Activated gamma-delta T cell treated with anti-CD3 and anti-CD28 coated beads, Interleukin-2, amount 50 U/mL, for 16 hours (primary cell): ENCODE measurements at places on chromosomes 5 and 9.

DNA sequence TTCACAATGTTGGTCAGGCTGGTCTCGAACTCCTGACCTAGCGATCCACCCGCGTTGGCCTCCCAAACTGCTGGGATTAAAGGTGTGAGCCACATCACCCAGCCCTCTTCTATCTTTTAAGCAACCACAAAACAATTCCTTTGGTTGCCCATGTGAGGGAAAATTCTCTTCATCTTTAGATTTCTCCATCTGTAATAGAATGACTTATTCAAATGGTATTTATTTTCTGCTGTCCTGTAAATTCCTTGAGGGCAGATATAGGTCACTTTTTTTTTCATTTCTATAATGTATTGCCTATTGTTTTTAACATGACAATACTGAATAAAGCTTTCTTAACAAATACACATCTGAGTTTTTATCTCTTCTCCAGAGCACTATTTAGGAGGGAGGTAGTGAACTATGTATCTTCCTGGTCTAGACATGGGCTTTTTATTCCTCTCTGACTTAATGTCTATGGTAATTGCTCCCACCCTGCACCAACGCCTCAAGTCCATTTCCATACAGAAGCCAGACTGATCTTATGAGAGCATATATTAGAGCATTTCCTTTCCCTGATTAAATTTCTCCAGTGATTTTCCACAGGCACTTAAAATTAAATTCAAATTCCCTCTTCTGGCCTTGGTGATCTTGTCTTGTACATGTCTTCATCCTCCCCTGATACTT lies 595.6 kb downstream of the CAAP1 start:
- no peak for DNase-seq

DNA sequence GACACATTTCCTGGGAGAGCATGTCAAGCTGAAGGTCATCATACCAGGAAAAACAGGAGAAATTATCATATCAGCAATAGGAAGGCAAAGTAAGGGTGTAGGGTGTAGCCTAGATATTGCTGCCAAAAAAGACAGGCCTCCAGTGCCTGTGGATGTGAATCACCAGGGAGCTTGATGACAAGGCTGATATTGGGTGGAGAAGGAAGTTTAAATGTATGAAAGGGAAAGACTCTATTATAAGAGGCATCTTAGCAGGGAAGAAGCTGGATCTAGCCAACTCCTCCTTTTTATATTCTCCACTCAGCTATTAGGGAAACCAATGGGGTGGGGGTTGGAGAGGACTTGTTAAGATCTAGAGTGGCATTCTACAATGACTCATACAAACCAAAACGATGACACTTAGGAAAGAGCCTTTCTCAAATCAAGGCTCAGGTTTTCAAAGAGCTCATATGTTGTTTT lies 13.4 kb upstream of the TXNDC8 start:
- DNase-seq = no peak

DNA sequence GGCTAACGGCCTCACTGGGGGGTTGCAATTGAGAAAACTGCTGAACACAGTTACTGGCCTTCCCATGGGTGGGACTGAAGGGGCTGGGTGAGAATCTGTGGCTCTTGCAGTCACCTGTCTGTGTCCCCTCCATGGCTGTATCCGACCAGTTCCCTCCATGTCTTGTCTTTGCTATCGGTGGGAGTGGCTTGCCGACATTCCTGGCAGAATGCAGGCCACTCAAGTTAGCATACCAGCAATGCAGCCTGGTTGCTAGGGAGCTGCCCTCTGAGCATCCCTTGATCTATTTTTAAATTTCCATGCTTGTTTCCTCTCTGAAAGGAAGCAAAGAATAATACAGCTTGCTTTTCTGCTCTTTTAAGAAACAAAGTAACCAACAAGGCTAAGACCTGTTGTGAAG lies 1509.7 kb upstream of the WWC1 start:
- DNase-seq = no peak

GRCh38 chr5:163496286-163496685 lies 9.1 kb upstream of the MAT2B start:
- no peak for DNase-seq

DNA sequence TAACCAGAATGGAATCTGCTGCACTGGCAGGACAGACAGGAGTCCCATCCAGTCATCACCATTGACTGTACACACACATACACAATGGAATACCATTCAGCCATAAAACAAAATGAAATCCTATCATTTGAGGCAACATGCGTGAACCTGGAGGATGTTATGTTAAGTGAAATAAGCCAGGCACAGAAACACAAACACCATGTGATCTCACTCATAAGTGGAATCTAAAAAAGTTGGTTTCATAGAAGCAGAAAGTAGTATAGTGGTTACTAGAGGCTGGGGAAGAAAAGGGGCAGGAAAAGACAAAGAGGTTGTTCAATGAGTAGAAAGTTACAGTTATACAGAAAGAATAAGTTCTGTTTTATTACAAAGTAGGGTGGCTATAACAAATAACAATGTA lies 884.0 kb upstream of the ACO1 start:
- DNase-seq = no peak

DNA sequence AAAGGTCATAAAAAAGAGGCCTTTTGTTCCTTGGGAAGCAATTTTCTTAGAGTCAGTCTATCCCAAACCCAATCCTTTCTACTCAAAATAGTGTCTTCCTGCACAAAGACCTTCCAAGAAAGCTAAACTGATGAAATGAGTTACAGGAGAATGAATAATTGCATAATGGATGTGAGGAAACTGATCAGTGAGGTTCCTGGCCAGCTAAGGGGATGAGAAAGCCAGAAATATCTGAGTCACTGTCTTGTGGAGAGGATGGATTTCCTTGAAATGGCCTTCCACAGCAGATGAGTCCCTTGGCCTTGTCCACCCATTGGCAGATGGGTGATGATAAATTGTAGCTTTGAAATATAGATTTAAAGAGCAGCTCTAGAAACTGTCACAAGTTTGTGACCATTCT lies 756.1 kb downstream of the DNAH5 start:
- no peak for DNase-seq

- no peak for DNase-seq
Measured at GRCh38 chr5:154447089-154447725, 1.4 kb downstream of the SAP30L start.

- DNase-seq = no peak
Measured at GRCh38 chr5:98076501-98076900, 697.0 kb upstream of the RGMB start.

DNA sequence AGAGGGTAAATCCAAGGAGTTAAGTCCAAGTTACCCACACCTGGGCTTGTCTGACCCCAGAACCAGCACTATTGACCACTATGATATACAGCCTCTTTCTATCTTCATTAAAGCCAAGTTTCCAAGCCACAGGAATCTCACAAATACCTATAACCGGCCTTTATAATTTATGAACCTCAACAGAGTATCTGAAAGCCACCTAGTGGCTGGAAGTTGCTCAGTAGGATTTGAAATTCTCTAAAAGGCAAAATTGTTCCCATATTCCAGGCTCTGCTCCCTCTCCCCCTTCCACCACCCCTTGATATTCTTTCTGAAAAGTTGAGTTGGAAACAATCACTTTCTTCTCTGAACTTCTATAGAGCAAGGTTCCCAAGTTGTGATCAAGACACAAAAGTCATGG lies 106.4 kb upstream of the GPR151 start:
- no peak for DNase-seq

DNA sequence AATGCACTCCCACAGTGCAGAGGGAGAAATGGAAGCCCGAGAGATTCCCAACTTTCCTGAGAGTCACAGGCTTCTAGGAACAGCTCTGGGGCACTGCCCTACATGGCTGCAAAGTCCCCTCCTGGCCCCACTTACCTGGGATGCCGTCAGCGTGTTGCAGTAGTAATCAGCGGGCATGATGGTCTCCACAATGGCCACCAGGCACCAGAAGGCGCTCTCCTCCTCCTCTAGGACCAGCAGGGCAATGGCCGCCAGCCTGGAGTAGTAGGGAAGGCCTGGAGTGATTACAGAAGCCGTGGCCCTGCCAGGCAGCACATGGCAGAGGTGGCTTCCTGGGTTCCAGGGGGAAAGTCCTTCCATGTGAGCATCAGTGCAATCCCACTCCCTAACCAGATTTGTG lies 10.7 kb upstream of the CORO2A start:
- DNase-seq = no peak

DNA sequence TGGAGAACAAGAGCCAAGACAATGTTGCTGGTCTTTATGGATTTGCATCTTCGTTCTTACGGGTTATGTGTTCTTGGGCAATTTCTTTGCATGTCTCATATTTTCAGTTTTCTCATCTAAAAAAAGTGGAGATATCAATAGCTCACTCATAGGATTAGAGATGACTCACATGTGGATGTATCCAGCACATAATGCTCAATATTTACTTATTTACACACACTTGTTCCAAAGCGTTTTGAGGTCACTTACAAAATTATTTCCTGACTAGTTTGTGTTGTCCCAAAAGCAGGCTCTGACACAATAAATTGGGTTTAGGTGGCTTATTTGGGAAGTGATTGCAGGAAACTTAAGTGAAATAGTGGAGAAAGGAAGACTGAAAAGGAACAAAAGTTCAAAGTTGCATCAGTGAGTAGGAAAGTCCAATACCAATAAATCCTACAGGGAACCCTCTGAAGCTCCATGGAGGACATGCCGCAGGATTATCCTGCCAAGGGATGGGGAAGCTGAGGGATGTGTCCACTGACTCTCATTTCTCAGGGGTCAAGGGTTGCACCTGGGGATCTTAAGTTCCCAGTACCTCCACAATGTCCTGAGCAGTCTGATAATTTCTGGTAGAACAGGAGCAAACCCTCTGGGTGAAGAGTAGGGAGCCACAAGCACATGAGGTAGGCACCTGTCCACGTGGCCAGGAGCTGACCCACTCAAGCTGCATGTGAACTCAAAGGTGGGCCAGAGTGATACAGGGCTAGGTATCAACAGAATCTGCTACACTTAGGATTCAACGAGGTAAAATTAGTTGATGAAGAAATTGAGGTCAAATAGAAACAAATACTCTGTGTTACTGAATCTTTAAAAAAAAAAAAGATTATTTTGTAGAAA lies 37.4 kb upstream of the SLC44A1 start:
- DNase-seq = no peak

GRCh38 chr9:128203707-128204551 lies 750 bp downstream of the DNM1 start:
- no peak for DNase-seq

- no peak for DNase-seq
Measured at GRCh38 chr9:111400564-111400898, 70.5 kb upstream of the OR2K2 start.

DNA sequence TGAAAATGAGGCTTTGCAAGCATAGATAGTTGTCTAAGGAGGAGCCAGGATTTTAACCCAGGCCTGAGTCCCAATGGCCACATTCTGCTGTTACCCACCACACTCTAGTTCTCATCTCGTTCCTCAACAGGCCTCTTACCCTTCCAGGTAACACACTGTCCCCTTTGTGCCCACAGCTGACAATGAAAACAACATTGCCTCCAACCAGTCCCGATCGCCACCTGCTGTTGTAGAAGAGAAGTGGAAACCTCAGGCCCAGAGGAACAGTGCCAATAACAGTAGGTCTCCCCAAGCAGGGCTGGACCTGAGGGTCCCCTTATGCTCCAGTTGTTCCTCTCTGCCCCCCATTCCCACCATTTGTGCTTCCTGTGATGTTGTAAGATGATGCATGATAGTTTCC lies 30.4 kb downstream of the AMBP start:
- DNase-seq = no peak

- no peak for DNase-seq
Measured at GRCh38 chr5:16521521-16522483, 56.2 kb upstream of the ZNF622 start.

DNA sequence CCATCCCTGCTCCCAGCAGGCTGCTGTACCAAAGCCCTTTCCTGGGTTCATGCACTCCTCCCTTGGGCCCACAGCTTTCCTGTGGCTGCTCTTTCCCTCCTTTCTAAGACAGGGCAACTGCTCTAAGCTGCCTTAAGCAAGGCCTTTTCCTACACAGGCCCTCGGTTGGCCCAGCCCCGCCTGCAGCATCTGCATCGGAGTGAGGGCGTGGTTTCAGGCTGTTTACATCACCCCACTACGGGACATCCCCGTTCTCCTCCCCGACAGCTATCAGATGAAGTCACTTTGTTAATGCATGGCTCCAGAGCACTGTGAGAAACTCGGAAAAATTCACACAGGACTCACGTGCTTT lies 3.4 kb downstream of the DPH7 start:
- DNase-seq = no peak

DNA sequence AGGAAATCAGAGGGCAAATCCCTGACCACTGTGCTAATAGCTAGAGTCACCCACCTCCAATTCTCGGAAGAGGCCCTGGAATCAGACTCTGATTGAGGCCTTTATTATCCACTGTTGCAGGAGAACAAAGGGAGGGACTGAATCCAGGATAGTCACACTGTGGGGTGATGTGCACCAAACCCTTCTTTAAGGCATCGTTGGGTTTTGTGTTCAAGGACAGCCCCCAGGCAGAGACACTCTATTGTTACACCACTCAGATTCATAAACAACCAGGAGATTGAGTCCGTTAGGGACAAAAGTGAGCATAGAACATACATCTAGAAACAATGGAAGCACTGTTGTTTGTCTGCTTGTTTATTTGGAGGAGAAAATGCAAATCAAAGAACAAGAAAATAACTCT lies 124.6 kb upstream of the TBCA start:
- no peak for DNase-seq

- no peak for DNase-seq
Measured at GRCh38 chr9:121604242-121604641, 47.2 kb upstream of the DAB2IP start.
